ENCODE measurements at places on chromosomes 5 and 9. TPM values are rescaled to one million over a fixed set of nuclear protein-coding genes. Genes with fewer than 3 reads are reported as not detected.
A peak's percentile ranks its signal among the peaks of the same experiment; 100 is the strongest.

Gene KIAA0825
- total RNA-seq = 3.1 TPM

Gene TMEFF1
- 2.4 TPM for total RNA-seq

Gene ABO
- total RNA-seq = not detected

DNA sequence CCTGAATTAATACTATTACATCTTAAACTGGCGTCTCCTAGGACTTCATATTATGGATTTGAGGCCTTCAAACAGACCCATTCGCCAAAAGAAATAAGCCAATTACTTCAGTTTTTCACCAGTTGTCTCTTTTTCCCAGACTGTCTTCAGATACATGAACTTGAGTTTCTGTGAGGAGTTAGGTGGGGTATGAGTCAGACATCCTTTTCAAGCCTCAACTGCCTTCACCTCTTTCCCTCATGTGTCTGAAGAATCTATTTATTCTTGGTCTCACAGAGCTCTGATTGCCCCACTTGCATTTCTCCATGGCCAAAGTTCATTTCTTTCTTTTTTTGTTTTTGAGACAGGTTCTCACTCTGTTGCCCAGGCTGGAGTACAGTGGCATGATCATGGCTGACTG lies 12.5 kb downstream of the WNT8A start:
- DNase-seq = no peak

DNA sequence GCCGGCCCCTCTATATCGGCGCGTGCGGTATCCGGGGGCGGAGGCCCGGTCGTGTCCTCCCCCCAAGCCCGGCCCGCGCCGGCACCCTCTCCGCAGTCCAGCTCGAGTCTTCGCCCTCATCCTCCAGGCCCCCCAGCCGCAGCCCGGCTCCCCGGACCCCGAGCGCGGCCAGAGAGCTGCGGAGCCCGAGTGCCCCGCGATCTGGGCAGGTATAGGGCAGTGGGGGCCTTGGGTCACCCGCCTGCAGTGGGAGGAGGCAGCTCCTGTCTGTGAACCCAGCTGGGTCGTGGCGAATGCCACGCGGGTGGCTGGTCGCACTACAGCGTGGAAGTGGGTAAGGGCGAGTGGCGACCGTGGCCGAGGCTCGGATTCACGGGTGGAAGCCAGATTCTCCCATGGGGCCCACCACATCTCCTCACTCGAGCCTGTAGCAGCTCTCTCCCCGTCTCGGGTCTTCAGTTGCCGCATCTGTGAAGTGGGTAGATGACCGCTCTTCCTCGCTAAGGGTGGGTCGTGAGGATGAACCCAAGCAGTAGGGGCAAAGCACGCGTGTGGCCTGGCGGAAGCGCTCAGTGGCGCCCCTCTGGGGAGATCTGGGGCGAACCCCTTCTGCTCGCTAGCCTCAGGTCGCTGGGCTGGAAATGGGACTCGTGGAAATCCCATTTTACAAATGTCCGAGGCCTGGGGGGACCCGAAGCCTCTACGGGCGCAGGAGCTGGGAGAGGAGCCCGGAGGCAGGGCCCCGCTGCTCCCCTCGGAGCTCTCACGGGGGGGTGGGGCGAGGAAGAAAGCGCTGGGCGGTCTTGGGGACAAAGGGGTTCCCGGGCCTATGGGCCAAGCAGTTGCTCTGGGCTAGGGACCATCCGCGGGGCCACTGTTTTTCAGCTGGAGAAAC lies 1.9 kb downstream of the NR5A1 start:
- DNase-seq = no peak

DNA sequence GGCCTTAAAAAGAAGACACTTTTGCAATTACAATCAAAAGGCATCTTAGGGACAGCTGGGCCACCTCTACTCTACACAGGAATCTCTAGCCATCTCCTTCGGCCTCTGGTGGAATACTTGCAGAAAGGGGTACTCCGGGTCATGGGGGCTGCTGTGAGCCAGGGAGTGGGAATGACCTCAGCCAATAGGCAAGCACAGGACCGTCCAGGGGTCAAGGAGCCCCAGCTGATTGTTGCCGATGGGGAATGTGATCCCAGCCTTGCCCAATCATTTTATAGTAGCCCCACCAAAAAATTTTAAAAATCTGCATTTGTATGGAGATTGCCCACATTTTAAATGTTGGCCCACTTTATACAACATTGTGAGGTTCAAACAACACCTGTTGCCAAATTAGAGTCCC lies 16.9 kb upstream of the SLC36A3 start:
- no peak for DNase-seq

- DNase-seq = no peak
Measured at GRCh38 chr5:91651704-91652103, 268.6 kb upstream of the ARRDC3 start.

DNA sequence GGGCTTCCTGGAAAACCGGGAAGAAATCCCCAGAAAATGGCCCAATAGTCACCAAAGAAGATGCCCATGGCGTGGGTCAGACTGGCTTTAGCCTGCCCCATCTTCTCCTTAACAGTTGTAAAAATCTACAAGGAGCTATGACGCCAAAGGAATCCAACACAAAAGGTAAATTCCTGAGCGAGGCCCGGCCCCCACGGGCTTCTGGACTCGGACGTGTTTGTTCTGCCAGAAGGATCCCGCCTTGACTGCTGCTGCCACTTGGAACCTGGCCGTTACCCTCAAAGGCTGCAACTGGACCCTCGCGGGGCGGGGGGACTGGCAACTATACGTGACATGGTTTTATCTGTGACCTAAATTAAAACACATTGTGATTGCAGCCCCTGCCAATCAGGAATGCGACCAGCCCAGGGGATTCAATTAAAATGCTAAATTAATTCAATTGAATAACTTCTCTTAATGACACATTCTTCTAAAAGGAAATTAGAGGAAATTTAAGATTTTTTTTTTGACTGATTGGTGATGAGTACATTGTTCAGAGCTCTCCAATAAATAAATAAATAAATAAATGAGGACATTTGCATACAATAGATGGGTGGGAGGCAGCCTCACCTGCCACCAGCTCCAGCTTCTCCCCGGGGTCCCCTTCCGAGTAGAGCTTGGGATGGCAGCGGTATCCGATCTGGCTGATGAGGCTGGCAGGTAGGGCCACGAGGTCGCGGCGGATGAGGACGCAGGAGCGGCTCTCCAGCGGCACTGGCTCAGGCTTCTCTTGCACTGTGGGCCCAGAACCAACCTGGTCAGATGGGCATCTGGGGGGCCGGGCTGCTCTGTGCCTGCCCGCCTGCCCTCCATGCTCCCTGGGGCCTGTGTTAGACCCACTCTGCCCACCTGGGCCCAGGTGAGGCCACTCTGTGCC lies 54.7 kb upstream of the UBAC1 start:
- no peak for DNase-seq

DNA sequence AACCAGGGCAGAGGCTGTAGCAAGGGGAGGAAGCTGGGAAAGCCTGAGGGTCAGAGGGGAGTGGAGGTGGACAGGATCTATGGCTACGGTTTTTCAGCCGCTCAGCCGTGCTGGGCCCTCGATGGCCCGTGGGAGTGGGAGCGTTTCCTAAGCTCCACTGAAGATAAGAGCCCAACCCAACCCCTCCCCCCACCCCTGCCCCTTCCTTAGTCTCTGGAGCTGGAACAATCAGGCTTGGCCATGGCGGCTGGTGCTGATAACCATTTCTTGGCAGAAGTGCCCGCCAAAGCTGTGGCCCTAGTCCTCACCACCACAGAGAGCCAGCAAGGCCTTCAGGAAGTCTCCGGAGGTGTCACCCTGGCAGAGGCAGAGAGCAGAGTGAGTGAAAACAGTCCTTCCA lies 20.3 kb upstream of the TNIP1 start:
- no peak for DNase-seq

GRCh38 chr9:128635266-128636023 lies 21.2 kb downstream of the DYNC2I2 start:
- DNase-seq = peak; percentile 99

DNA sequence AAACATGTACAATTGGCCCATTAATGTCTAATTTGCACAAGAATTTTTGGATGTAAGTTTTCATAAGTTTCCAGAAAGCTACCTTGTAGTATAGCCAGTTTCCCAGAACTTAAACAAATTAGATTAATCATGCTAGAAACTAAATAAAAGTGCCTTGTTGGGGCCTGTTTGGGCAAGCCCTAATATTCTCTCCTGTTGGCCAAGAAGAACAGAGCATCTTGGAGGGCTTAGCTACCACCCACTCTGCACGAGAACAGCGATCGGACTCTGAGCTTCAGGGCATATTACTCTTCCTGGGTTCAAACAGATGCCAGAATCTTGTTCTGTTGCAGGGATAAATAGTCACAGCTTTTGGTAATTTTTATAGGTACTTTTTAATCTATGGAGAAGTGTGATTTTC lies 88.2 kb downstream of the GAS1 start:
- DNase-seq = no peak

- DNase-seq = no peak
Measured at GRCh38 chr9:18040327-18040726, 433.6 kb upstream of the ADAMTSL1 start.

- no peak for DNase-seq
Measured at GRCh38 chr9:124348363-124348762, 66.9 kb downstream of the PSMB7 start.

DNA sequence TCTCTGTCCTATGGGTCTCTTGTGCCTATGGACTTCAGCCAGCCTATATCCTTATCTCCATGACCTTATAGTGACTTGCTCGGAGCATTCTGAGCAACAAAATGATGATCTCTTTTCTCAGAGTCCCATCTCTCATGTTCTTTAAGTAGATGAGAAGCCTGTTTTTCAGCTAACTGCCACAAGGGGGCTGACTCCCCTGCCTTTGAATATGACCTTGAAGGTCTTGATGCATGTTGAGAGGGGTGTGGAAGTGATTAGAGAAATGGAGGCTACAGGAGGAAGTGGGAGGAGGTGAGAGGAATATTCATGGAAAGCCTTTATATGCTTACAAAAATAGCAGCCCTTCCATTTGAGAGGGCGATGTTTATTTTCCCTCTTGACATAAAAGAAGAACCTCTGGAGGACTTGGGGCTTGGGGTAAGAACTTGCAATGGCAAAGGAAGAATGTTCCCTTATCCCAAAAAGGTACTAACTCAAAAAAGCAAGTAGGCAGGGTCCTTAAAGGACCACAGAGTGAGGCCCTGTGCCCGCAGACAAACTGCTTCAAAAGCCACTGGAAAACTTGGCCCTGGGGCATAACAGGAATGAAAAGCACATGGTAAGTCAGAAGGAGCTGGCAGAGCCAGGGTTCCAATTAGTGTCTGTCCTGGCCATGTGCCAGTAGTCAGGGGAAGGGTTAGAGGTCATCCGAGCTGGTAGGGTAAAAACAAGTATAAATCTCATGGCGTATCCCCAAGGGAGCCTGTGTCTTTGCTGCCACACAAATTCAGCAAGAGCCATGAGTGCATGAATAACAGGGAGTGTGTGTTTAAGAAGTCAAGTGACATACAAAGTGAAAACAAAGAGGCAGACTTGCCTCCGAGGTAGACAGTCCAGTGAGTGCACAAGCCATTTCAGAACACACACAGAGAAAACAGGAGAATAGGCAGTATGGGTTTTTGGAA lies 39.1 kb downstream of the FGD3 start:
- DNase-seq = no peak
